Astrocyte of the spinal cord (primary cell): ENCODE measurements at places on chromosomes 5 and 9.
A peak's percentile ranks its signal among the peaks of the same experiment; 100 is the strongest.

GRCh38 chr9:72371151-72371550, 6.1 kb upstream of the ZFAND5 start:
- no peak for DNase-seq

DNA sequence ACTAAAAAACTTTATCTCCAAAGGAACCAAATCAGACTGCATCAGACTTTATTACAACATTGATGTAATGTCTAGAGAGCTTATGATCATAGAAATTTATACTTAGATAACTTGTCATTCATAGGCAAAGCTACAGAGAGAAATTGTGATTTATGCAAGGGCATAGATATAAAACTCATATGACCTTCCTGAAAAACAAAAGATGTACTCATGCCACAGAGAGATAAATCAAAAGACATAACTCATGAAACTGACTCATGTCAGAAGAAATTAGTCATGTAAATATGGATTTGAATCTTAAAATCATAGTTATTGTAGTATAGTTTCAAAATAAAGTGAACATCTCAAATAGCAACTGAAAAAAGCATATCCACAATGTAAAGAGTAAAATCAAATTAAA, 186.2 kb downstream of the GABBR2 start:
- DNase-seq = no peak

GRCh38 chr5:154077696-154078095, 38.9 kb downstream of the MFAP3 start:
- peak; percentile 51 for DNase-seq

DNA sequence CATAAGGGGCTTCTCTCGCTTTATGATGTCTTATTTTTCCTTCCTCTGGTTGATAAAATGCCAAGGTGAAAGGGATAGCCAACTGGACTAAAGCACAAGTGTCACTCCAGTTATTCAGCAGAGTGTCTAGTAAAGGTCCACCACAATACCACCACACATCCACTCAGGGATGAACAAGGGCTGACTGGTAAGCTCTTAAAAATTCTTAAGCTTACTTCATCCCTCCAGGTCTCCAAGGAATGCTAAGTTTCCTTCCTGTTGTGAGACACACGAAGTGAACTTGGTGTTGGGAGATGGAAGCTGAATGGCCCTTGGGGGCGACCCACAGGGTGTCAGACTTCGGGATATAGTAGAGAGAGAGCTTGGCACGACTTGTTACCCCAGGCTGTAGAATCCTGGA, 3.2 kb upstream of the HMGCS1 start:
- no peak for DNase-seq
